ENCODE measurements at places on chromosomes 5 and 9.

DNA sequence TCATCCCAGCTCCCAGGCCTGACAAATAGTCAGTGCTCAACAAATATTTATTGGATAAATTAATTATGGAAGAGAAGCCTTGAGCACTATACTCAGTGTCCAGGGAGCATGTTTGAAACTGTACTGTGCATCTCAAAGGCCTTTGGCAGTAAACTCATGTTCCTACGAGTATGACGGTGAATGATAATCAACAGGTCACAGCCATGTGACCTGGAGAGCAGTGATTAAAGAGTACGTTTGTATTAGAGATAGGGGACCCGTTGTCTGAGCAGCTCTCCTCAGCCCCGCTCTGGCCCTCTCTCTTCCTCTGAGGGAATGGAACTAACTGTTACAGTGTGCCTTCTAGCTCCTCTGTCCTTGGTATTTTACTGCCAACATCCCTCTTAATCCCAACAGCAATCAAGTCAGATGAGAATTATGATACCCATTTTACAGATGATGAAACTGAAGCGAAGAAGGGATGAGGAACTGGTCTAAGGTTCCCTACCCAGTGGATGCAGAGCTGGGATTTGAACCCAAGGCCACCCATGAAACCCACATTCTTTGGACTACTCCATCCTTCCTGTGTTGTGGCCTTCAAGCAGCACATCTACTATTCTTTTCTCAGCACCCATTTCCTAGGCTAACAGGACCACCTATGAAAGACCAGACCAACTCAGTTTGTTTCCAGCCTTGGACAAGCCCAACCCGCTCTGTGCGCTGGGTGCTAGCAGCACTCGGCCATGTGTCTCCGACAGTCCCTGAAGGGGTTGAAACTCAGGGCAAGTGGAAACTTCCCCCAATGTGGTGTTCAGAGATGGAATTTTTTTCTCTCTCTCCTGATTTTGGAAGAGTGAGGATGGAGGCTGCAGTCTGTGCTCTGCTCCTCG, 34.9 kb downstream of the SPRY4 start:
- DNase-seq: no peak

- peak; percentile 78 for DNase-seq
Measured at GRCh38 chr9:131755541-131756198, 15.8 kb upstream of the RAPGEF1 start.

DNA sequence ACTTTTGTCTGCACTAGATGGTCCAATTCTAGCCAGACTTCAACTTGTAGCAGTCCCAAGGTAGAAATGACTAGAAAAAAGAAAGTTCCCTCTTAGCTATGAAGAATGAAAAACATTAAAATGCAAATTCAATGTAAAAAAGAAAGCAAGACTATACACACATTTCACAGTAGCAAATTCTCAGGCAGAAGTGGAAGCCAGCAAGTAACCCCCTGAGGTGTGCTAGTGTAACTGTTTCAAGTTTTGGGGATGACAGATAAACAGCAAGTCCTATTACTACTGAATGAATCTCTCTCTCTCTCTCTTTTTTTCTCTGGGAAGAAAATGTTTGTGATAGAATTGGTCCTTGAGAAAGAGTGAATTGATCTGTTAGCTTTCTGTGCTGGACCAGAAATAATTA, 185.6 kb downstream of the EFNA5 start:
- DNase-seq: no peak

GRCh38 chr5:96201503-96201902, 231.5 kb downstream of the PCSK1 start:
- DNase-seq: no peak

DNA sequence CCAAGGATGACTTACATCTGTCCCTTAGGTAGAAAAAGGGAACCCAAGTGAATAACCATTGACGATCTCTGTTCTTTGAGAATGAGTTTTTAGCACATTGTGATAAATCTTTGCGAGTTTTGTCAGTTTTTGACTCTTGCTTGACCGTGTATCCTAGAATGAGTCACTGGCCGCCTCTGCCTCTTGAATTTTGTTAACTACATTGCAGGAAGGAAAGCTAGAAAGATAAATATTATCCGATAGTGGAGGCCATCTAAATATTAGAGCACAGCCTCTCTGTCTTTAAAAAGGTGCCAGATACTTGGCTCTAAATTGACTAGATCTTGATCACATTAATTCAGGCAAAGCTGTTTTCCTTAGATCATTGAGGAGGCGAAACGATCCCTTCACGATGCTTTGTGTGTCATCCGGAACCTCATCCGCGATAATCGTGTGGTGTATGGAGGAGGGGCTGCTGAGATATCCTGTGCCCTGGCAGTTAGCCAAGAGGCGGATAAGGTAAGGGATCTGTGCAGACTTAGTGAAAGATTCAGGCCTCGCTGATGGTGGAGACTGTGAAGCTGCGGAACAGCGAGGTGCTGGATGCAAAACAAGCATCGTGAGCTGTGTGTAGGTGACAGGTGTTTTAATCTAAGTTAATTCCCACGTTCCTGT, 12.2 kb downstream of the CCT5 start:
- DNase-seq: no peak

- peak; percentile 31 for DNase-seq
Measured at GRCh38 chr9:68999393-69000105, 14.4 kb downstream of the PRKACG start.

- no peak for DNase-seq
Measured at GRCh38 chr9:127114606-127115005, 7.8 kb downstream of the ANGPTL2 start.

DNA sequence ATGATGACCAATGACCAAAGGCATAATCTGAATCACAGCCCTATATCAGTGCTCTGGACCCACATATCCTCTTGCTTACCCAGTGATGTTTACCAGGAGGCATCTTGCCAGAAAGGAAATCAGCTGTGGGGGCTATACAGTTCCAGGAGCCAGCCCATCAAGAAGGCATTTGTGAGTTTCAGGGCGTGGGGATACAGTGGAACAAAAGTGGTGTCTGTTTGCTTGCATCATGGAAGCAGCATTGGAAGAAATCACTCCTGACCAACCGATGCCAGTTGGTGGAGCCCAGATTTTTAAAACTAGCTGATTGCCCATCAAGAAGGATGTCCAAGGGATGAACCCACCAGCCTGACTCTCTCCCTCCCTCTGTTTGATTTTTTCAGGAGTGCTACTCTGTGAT, 106.5 kb upstream of the EGFLAM start:
- DNase-seq: no peak

GRCh38 chr5:128536254-128537220, 1.5 kb downstream of the FBN2 start:
- no peak for DNase-seq

DNA sequence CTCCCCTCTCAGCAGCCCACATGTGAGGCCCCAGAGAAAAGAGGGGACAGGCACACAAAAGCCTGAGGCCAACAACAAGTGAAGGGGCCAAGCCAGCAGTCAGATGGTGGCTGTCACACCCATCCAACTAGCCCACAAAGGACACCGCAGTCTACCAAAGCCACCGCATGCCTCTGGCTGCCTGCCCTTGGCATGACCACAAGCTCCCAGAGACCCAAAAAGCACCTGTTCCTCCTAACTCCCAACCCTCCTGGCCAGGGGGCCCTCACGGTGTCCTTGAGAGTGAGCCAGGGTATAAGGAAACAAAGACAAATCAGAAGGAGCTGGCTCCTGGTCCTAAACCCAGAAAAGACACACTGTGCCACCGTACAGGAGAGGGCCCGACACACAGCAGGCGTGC, 77.8 kb upstream of the LRRTM2 start:
- no peak for DNase-seq

GRCh38 chr5:74296685-74297408, 343.7 kb downstream of the ENC1 start:
- no peak for DNase-seq

DNA sequence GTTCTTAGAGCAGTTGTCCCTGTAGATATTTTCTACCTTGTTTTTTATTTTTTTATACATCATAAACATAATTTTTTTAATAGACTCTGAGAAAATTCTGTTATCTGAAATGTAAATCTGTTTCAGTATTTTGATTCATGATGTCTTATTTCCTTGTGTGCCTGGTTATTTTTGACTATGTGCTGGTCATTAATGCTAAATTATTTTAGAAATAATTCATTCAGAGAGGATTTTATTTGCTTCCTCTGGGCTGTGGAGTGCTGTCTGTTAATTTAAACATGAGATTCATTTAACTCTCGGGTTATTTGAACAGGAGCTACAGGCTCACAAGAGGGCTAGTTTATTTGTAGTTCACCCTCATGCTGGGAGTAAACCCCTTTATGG, 124.3 kb upstream of the PITX1 start:
- no peak for DNase-seq

DNA sequence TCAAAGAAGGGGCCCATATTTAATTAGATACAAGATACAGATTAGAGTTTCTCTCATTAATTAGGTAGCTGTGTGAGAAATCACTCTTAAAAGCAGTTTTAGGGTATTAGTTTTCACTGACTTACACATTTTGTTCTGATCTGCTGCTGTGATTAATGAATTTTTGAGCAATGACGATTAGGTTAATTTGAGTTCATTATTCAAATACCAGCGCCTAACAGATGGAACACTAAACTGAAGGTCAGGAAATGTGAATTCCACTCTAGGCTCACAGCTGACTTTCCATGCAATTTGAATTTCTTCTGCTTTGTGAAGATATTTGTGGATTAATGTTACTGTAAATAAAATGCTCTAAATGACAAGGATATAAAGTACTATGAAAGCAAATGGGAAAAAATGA, 380.6 kb downstream of the ADGRV1 start:
- DNase-seq: no peak

- no peak for DNase-seq
Measured at GRCh38 chr5:19492861-19493260, 495.1 kb downstream of the CDH18 start.

DNA sequence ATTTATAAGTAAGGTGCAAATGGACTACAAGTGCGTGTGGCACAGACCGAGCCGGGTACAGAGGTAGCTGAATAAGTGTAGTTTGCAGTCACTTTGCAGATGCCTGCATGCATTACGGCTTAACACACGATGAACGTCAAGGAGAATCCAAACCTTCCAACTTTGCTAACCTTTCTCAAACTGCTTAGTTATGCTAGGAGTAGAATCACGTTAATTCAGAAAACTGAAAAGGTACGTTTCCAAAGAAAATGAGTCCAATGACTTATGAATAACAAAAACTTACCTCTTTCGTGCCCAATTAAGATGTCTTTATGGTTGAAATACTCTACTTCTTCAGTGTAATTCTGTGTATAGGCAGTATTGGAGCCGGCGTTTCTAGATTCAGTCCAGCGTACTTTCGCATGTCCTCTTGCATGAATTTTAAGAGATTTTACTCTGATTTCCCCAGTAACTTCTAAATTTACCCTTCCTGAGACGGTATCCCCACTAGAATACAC, 539 bp downstream of the ARRDC3 start:
- no peak for DNase-seq

- no peak for DNase-seq
Measured at GRCh38 chr9:95137587-95138145, 179.8 kb downstream of the FANCC start.

DNA sequence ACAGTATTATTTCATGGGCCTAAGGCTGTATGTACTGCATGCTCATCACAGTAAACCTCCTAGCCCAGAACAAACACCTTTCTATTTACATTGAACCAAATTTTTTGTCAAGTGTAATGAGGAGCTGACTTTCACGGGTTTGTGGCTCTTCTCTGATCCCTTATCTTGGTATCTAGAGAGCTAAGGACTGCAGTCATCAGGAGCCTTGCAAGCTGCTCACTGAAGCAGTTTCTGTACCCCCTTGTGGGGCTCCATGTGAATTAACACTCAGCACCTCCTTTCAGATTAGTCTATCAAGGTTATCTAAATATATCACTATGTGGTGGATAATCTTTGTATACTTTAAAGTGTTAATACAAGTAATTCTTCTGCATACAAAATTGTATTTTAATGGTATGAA, 108.2 kb downstream of the AUH start:
- no peak for DNase-seq

Data from stimulated activated CD4-positive, alpha-beta T cell treated with anti-CD3 and anti-CD28 coated beads, Interleukin-1b, Interleukin-23, amount 100 ng/mL, for 24 hours (primary cell).